ENCODE measurements at places on chromosomes 11 and 22. TPM values are rescaled to one million over a fixed set of nuclear protein-coding genes. Genes with fewer than 3 reads are reported as not detected.

- DNase-seq, result no peak
Measured at GRCh38 chr11:101336155-101336554, 206.5 kb upstream of the PGR start.

DNA sequence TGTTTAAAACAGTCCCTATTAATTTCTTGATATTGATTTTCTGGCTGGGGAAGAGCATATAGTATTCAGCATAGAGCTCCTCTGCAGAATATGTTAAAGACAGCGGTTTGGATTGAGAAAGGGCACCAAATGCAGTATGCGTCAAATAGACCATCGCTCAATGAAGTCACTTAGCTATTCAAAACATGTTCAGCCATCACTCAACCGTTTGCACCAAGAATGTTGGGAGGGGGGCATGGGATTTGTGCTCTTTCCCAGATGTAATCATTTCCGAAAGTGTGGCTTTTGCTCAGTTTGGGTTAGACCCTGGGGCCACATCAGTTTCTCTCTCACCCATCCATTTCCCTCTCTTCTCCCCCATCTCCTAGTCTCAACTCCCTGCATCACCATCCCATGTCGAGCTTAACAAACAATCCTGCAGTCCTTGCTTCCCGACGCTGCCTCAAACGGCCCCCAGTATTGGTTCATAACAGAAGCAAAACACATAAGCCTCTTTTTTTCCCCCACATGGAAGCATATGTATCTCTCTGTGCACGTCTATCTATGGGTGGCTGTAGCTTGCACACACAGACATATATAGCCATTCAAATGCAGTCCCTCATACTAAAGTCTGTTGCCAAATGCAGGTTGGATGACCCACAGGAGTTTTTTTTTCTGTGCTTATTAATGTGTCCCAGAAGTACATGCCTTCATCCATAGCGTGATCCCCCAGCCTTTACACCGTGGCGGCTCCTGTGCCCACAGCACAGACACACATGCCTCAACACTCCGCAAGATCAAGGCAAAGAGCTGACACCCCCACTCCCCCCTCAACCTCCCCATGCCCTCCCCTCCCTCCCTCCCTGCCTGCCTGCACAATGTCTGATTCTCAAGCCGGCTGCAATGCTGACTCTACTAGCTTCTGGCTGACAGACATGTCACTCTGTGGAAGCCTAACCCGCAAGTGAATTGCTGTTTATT is 2.6 kb downstream of the CACNG2 start:
- DNase-seq, result no peak

DNA sequence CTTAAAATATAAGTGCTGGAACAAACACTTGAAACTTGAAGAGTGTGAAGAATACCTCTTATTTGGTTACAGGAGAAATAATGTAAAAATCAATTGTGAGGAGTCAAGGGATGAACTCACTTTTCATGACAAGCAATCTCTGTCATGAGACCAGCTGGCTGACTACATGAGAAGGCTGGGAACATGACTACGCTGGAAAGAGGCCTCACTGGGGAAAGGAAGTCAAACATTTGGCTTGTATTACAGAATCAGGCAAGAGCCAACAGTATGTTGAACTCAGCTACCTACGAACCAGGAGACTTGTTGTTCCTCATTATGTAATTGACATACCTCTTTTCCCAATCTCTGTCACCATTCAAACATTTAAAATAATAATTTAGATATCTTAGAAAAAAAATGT is 14.4 kb downstream of the DCDC1 start:
- DNase-seq, result no peak

GRCh38 chr11:118607401-118608359 is at the start of gene PHLDB1:
Gene PHLDB1, plus strand, starts transcription at chr11:118607615. Its CDS starts 6,222 bp downstream, at chr11:118613837.
- peak; percentile 82 for DNase-seq

- DNase-seq, result no peak
Measured at GRCh38 chr22:36304429-36304828, 51.5 kb downstream of the APOL1 start.

DNA sequence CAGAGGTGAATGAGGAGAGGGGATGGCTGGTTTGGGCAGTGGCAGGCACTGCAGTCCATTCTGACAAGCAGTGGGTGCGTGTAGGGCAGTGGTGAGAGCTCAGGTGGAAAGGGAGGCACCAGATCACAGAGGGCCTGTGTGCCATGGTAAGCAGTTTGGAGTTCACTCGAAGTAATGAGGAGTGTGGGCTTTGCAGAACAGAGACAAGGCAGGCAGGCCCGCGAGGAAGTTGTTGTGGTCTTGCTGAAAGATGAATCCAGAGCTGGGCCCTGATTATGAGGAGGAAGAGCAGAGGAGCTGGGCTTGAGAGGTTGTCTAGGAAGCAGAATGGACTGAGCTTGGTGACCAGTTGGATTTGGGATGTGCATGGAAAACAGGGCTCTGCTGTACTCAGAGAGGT is 1.6 kb upstream of the DNAJB13 start:
- DNase-seq, result no peak

GRCh38 chr11:61610905-61611304 is 30.0 kb upstream of the SYT7 start:
- DNase-seq, result no peak

- DNase-seq, result no peak
Measured at GRCh38 chr11:28696591-28696990, 588.4 kb downstream of the METTL15 start.

DNA sequence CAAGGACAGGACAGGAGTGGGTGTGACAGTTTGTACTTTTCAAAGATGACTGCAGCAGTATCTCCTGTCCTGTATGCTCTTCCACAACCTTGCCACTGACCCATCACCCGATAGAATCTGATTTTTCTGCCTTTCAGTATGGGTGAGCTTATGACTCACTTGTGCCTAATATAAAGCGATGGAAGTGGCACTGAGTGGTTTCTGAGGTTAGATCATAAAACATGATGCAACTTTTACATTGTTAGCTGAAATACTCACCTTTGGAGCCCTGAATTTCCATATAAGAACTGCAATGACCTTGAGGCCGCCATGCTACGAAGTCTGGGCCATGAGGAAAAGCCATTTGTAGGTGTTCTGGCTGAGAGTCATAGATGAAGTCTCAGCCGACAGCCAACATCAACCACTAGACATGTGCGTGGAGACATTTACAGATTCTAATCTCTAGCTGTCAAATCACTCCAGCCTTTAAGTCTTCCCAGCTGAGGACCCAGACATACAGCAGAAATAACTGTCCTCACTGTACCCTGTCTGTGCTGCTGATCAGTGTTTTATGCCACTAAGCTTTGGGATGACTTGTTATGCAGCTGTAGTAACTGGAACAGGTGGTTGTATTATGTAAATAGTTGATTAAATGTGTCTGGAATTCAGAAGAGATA is 105.9 kb upstream of the ARHGAP20 start:
- no peak for DNase-seq

DNA sequence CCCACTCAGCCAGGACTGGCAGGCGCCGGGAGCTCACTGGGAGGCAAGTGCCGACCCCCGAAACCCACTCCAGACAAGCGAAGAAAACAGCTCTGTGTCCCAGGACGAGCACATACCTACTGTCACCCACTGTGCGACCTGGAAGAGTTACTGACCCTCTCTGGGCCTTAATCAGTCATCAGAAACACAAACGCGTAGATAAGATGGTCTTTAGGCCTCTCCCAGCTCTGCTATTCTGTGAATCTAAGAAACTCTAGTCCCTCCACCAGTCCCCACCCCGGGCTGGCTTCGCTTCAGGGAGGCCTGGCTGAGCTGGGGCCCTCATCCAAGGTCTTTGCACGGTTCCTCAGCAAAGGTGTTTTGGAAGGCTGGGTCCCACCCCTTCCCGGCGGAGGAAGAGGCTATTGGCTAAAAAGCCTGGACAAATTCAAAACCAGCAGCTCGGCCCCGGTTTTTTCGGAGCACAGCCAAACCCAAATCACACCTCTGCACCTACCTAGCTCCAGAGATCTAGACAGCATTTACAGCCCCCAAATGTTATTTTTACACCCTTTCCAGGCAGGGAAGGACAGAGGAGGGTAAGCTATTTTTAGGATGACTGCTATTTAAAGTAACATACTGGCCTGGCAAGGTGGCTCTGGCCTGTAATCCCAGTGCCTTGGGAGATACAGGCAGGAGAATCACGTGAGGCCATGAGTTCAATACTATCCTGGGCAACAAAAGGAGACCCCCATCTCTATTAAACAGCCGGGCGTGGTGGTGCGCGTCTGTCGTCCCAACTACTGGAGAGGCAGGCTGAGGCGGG is 13.2 kb upstream of the HDHD5 start:
- DNase-seq, result no peak

DNA sequence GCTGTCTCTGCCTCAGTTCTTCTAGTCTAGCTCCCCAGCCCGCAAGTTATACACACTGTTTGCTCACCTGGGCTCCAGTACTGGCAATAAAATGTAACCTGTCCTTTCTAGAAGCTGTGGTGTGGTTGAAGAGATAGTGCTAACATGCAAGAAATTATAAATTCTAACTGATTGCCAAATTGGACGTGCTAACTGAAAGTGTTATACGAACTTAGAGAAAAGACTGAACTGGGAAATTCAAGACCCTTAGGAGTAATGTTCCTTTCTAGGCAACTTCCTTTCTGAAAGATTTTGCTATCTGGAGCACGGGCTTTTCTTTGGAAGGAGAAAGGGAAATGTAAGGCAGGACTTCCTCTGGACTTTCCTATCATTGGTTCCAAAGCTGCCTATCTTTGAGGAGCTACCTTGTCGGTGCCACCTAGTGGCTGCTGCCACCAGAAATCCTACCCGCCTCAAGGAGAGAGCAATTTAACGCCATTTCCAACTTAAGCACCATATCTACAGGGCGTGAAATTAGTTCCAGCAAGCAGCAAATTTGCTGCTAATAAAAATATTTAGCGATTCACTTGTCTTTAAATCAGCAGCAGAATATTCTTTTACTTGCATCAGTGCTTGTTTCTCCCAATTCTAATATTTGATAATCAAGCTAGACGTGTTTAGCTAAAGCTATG is 12.7 kb upstream of the TMEM218 start:
- no peak for DNase-seq

DNA sequence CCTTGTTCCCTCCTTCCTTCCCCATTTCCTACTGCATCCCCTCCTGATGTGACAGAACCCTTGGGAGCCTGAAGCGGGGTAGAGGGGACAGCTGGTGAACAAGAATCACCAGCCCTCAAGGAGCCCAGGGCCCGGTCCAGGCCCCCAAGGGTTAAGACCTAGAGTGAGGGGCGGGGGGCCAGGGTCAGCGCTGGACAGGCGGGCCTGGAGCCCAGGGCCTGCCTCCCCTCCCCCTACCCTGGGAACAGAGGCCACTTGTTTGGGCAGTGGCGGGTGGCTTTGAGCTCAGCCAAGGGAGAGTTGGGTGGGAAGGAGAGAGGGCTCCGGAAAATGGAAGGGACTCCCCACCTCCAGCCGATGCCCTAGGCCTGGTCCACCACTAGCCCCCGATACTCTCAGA is 2.1 kb downstream of the ARAP1 start:
- DNase-seq, result no peak

DNA sequence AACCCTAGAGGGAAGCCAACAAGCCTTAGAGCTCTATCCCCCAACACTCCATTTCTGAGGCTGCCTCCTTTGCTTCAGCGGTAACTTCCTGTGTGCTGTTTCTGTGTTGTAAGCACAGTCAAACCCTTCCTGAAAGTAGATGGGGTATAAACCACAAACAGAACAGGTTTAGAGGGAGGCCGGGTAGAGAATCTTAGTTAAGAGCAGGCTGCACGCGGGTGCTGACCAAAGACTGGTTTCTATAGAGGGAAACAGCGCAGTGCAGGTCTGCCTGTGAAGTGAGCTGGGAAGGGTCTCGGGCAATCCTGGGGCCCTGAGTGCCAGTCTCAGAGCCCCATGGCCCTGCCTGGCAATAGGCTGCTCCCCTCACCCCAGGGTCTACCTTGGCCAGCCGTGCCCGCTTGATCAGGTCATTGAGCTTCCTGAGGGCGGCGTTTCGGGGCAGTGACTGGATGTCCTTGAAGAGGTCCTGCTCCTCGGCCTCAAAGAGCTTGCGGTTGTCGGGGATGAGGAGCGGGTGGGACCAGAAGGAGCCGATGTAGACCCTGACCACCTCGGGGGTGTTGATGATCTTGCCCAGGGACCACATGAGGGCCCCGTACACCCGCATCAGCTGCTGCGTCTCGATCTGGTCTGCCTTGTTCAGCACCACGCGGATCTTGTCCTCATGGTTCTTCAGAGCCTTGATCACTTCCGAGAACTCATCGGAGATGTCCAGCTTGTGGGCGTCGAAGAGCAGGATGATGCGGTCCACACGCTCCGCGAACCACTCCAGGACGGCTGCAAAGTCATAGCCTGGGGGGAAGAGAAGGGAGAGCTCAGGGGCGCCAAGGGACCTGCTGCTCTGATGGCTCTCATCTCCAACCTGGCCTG is 15.3 kb upstream of the CDC42BPG start:
- peak; percentile 77 for DNase-seq

- no peak for DNase-seq
Measured at GRCh38 chr11:108970221-108970991, 305.5 kb downstream of the DDX10 start.

DNA sequence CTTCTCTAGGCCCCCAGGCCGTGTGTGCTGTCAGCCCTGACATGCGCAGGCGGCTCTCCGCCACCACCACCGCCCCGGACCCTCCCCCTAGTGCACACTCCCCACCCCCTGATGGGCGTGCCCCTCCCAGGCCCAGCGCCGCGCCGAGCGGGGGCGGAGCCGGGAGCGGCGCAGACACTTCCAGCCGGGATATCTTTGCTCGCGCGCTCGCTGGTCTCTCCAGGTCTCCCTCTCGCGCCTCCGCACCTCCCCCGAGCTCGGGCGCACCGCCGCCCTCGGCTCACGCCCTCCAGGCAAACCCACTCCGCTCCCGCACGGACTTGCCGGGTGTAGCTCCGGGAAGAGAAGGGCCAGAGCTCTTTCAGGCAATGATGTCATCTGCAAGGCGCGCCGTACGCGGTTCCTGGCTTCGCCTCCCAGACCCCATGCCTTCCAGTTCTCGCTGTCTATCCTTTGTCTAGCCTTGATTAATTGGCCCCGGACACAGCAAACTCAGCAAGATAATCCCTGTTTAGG is at the start of gene SCN3B:
TSS of gene SCN3B (minus strand) at position 59 of the 516 bp plus-strand sequence. CDS start 823 bp downstream, outside the sequence.
- DNase-seq, result no peak

DNA sequence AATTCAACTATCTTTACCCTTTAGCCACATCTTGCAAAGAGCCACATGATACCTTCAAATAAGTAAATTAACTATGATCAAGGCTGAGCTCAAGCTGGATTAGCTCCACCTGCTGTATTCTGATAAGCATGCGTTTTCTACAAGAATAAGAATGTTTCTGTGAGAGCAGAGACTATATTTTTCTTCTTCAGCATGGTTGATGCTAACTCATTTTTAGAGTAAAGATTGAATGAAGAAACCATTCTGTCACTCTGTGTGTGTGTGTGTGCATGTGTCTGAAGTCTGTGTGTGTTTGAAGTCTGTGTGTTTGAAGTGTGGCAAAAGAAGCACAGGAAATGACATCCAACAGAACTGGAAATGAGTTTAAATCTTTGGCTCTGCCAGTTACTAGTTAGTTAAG is 12.0 kb upstream of the LAYN start:
- DNase-seq, result no peak

The CLDN5 gene
- total RNA-seq, result not detected

The PTPN5 gene
- total RNA-seq, result not detected

The ADAMTS15 gene
- total RNA-seq, result 16.8 TPM

The SMIM38 gene
- total RNA-seq, result 0.60 TPM

The KCNC1 gene
- total RNA-seq, result 0.07 TPM

The TMPRSS13 gene
- total RNA-seq, result not detected

Measured in chondrocyte (in vitro differentiated cells).